ENCODE measurements at places on chromosomes 4 and X. TPM values are rescaled to one million over a fixed set of nuclear protein-coding genes. Genes with fewer than 3 reads are reported as not detected.

Gene RBMXL3
- total RNA-seq = 0.29 TPM

DNA sequence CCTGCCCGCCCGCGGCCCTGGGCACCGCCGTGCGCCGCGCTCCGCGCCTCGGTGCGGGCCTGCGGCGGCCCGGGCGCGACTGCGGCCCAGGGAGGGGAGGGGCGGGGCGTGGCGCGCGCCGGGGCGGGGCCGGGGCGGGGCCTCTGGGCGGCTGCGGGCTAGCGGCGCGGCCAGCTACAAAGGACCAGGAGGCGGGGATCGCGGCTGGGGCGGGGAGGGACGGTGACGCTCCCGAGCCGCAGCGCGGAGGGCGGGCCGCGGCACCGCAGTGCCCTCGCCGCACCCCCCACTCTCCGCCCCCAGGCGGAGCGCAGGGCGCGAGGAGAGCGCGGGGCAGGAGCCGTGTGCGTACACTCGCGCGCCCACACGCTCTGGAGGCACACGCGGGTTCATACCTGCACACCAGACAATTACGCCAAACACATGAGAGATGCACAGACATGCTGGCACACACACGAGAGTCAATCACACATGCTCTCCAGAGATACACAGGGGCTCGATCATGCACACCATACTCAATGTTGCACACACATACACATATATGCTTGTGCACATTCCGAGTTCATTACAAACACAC lies at the start of gene CRMP1:
TSS of gene CRMP1 (minus strand) at position 83 of the 577 bp plus-strand sequence. CDS start 117 bp downstream, outside the sequence.
- no peak for DNase-seq
- H3K27ac ChIP-seq = no peak within 1 kb of the TSS
- no peaks in the 10 kb centered on the region for H3K4me1 ChIP-seq
- H3K36me3 ChIP-seq = no peaks in the 10 kb centered on the region
- no peak within 1 kb of the TSS for H3K4me3 ChIP-seq

Gene EFNB1
- 2.1 TPM for total RNA-seq

- H3K4me3 ChIP-seq = no peak overlapping the region
- no peak overlapping the region for H3K27ac ChIP-seq
- no peak for DNase-seq
- no peaks in the 10 kb centered on the region for H3K4me1 ChIP-seq
Observed at GRCh38 chr4:90425893-90426292, 298.7 kb downstream of the CCSER1 start.

Gene C4orf51
- not detected for total RNA-seq

DNA sequence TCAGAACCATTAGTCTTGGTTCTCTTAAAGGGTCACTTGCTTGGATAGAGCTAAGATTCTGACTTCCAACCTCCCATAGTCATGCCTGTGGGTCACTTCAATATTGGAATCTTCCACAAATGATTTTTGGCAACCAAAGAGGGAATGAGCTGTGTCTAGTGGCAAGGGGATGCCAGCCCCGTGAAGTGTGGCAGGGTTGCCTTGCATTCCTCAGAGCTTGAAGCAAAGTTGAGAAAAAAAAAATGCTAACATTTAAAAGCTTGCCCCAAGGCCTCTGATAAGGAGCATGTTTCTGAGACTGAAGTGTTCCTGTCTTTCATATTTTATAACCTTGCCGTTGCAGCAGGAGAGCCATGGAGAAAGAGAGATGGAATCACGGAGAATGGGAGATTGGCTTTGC lies 120.2 kb downstream of the PAPSS1 start:
- no peak for DNase-seq
- H3K4me3 ChIP-seq = no peak overlapping the region
- H3K27ac ChIP-seq = no peak overlapping the region
- H3K27me3 ChIP-seq = no peaks in the 10 kb centered on the region
- H3K36me3 ChIP-seq = no peaks in the 10 kb centered on the region

Measured in K562 (cell line).